ENCODE measurements at places on chromosomes 12 and 14.

DNA sequence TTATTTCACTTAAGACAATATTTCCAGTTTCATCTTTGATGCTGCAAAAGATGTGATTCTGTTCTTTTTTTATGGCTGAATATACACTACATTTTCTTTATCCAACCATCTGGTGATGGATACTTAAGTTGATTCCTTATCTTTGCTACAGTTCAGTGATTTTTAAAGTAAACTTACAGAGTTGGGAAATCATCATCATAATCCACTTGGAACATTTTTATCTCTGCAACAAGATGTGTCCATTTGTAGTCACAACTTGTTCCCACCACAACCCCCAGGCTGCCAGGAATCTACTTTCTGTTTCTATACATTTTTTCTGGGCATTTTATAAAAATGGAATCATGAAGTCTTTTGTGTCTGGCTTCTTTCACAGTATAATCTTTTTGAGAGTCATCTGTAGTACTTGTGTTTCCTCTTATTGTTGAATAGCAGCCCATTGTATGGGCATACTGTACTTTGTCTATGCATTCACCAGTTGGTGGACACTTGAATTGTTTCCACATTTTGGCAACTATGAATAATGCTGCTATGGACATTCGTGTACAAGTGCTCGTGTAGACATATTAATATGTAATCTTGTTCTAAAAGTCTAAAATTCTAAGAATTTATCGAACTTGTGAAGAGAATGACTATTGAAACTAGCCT lies 212.5 kb upstream of the DDHD1 start:
- no peak for DNase-seq

GRCh38 chr12:104669851-104670337 lies 213.1 kb downstream of the CHST11 start:
- DNase-seq = peak; percentile 76

DNA sequence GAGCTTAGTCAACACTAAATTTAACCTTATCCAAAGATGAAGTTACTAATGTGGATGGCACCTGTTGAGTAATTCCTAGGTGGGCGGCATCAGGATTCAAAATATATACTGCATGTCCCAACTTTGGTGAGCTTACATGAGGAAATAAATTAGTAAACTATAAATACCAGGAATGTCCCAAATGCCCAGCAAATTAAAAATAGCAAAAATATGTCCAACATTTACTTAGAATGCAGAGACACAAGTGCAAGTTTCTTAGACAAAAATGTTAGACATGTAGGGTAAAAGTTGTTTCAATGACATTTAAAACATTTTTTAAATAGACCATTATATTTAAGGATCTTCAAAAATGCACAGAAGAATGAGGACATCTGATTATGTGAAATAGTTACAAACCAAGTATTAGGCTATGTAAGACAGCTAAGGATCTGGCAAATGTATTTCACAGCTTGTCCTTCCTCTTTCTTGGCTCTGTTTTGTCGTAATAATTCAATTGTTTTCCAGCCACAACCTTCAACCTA lies 115.9 kb downstream of the NAV3 start:
- no peak for DNase-seq

- no peak for DNase-seq
These were observed 99.4 kb upstream of the PARP11 start for GRCh38 chr12:3972576-3972975.

DNA sequence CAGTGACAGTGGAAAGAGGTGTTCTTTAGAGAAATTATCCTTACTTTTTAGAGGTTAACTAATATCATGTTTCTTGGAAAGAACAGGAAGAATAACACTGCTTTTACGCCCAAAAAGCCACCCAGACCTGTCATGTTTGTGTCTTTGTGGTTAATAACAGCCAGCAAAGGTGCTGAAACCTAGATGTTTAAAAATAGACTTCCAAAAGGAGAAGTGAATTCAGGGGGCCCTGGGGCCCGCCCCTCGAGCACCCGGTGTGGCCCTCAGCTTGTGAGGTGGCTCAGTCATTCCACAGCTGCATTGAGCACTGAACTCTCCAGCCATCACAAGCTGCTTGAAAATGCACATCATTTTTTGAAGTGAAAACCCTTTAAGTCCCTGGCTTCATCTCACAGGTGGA lies 20.8 kb upstream of the AMN start:
- DNase-seq = peak; percentile 93

- DNase-seq = no peak
These were observed 8.5 kb upstream of the FKBP11 start for GRCh38 chr12:48933664-48934311.

GRCh38 chr12:94103986-94104385 lies 44.4 kb upstream of the PLXNC1 start:
- DNase-seq = no peak

DNA sequence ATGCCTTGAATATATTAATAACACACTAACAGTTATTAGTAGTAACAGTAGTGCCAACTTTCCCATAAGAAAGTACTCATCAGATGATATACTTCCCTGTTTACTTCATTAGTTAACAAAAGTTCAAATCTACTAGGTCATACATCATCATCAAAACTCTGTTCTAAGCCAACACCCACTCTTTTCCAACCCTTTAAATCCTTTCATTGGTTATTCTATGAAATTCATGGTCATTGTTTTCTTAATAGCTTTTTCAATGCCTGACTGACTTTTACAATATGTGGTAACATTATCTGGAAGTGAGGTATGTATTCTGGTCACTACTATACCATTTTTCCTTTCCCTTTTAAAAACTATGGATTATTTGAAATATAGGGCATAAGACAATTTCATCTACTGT lies 9.7 kb downstream of the NTS start:
- DNase-seq = no peak

DNA sequence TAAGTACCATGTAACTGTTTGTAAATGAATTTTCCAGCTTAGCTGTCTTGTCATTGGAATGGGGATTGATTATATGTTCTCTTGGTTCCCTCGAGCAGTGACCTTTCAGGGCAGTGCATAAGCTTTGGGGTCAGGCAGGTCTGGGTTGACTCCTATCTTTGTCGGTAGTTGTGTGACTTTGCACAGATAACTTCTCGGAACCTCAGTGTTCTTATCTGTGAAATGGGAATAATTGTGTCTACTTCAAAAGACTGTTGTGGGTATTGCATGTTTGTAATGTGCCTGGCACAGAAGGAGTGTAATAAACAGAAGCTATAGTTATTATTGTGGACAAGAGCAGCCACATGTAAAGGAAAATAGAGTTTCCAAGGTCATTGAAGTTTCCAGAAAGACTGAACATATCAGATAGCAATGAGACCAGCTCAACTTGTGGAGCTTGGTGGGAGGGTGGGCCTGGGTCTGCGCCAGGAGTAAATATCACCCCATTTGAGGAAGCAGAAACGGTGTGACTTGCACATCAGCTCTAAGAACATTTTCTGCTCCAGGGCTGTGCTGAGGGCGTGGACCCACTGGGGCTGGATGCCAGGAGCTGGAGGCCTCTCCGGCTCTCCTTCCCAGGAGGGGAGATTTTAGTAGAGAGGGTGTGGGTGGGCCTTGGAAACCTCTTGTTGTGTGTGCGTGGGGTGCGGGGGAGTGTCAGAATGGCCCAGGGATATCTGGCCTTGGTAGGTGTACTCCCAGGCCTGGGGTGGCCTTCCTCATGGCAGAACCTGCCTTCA lies 19.7 kb downstream of the FOS start:
- DNase-seq = no peak

DNA sequence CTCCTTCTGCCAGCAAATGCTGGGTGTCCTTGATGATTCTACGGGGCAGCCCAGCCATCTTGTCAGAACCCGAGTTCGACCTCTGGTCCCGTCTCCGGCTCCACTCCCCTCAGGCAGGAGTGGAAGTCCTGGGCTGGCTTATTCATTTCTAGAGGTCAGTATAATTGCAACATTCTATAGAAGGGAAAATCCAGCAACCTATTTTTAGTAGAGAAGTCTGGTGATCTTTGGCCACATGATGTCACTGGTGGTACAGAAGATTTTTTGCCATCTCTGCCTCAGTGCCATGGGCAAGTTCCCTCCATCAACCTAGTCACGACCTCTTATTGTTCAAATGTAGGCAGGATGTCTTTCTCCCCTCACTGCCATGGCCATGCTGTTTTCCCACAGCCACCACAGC lies 22.4 kb downstream of the OR10G2 start:
- DNase-seq = peak; percentile 20

DNA sequence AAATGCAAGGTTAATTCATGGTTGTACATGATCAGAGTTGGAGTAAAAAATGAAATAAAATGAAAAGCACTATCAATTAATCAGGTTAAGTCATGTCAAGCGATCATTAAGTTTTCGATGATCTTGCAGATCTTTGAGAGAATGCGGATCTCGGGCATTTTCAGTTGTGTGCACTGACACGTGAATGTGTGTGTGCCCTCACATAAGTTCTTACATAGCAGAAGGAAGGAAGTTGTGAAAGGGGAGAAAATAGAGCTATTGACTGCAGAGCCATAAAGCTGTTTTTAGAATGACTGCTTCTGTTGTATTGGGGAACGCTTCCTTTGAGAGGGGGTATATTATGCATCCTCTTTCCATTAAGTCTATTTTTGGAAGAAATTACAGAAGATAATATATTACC lies 101.3 kb downstream of the HMGA2 start:
- DNase-seq = no peak

GRCh38 chr14:93967637-93968250 lies 8.6 kb downstream of the ASB2 start:
- DNase-seq = peak; percentile 72

Measured in GM06990 (cell line).